ENCODE measurements at places on chromosomes 12 and 14.

- peak; percentile 64 for DNase-seq
These were observed 111.4 kb downstream of the TMTC3 start for GRCh38 chr12:88253371-88253978.

DNA sequence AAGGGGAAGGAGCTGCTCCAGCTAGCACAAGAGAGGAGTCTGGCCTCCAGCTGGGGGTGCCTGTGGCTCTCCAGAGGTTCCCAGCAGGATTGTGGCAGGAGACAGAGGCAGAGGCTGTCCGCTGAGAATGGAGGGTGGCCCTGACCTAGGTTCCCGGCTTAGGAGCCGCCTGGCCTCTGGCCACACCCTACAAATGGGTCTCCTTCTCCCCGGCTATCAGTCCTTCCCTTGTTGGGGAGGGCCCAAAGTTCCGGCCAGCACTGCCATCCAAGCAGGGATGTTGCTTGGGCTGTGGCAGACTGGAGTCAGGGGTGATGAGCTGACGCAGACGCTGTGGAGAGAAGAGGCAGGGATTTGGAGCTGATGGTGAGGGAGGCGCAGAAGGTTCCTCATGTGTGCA lies 23.1 kb downstream of the SLC6A12 start:
- no peak for DNase-seq

- DNase-seq, result peak; percentile 63
These were observed 384.8 kb downstream of the BMP4 start for GRCh38 chr14:53571641-53572328.

DNA sequence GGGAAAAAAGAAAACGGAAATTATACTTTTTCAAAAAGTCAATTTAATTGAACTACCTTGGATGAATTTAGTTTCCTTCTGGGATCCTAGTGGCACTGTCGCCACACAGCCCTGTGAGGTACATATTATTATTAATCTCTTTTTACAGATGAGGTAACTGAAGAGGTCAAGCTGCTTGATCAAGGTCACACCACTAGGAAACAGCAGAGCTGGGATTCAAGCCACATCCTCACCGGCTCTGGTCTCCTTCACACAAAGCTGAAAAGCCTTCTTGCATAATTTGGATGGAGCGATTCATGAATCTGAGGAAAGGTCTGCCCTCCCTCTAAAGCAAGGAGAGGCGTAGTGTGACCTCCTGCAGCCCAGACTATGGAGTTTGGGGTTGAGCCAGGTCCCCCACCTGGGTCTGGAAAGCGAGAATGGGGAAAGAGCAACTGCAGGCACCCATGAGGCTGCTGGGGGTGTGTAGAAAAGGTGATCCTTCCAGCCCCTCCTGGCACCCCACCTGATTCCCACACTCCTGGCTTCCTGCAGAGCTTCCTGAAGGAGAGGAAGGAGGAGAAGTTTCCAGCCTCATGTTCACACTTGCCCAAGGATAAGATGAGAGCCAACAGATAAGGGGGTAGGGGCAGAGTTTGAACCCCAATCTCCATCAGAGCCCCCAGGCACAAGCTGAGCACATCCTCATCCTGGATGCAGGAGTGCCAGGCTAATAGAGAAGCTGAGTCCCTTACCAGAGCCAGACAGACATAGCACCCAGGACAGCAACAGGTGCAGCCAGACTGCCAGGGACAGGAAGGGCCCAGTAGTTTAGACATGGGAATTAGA lies 3.9 kb upstream of the KRT79 start:
- no peak for DNase-seq

DNA sequence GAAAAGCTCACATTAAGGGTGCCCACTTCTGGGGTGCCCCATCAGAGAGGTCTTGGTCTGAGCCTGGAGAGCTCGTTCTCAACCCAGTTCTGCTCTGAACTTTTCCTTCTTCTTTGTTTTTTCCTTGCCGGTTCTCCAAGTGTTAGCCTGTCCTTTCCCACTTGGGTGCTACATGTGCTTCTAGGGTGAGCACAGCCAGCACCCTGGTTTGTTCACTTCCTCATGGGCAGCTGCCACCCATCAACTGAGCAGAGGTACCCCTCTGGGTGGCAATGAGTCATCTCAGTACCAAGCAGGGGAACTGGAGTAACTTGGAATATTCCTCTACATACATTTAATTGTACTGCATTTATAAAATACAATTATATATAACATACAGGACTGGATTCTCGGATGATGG lies 3.9 kb upstream of the SYNE3 start:
- DNase-seq, result no peak

DNA sequence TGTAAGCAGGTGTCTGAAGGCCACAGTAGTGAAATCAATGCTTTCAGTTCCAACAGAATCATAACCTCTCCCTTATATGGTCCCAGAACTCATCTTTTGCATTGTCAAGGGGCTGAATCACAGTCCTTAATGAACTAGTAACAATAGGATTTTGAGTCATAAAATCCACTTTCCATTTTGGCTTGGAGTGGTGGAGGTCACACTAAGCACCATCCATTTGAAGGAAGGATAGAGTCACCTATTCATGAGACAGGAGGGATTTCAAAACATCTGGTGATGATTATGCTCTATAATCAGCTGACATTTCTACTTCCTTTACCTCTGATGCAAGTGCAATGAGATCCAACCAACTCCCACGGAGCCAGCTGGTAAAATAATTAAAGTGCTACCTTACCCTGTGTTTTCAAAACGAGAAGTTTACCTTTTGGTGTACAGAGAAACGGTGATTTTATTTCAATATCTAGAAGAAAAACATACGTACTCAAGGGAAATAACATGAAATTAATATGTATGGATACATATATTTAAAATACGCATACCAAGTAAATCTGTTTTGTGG lies 59.1 kb downstream of the TMEM132D start:
- no peak for DNase-seq

- peak; percentile 28 for DNase-seq
These were observed 55.2 kb downstream of the SLC38A4 start for GRCh38 chr12:46770501-46771183.

DNA sequence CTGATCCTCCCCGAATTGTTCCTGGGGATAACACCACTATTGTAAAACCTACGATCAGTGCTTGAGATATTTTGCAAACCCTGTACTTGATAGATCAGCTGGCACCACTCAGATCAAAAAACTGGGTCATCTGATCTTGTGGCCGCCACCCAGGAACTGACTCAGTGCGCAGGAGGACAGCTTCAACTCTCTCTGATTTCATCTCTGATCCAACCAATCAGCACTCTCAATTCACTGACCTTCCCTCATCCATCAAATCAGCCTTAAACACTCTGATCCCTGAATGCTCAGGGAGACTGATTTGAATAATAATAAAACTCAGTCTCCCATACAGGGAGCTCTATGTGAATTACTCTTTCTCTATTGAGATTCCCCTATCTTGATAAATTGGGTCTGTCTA lies 4.2 kb upstream of the XPOT start:
- DNase-seq, result no peak

DNA sequence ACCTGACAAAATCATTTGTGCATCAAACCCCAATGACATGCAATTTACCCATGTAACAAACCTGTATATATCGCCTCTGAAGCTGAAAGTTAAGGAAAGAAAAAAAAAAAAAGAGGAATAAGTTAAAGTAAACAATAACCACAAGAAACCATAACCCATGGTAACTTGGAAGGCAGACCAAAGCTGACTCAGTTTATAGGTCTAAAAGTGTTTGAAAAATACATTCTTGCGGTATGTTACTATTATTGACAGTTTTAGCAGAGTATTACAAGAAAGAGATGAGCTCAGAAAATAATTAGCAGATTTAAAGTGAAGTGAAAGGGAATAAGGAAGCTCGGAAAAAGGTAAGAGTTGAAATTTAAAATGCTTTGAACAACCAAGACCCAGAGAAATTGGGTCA lies 34.4 kb upstream of the MGAT4C start:
- DNase-seq, result no peak

GRCh38 chr12:130320536-130320935 lies 17.2 kb upstream of the PIWIL1 start:
- DNase-seq, result no peak

- DNase-seq, result no peak
These were observed 29.7 kb downstream of the NOS1 start for GRCh38 chr12:117331691-117332090.

DNA sequence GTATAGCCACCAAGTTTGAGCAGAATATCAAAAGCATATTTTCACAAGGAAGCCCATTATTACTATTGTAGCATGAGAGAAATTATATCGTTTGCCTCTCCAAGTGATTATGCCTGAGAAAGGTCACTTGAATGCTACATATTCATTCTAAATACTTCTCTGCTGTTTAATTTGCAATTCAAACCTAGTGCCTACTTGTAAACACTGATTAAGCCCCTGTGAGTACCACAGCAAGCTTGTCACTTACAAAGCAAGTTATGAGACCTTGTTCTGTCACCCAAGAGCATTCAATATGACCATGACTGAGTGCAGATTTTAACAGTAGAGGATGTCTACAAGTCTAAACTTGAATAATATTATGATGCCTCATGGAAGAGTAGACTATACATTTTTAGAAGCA lies 124.7 kb upstream of the SSTR1 start:
- no peak for DNase-seq

DNA sequence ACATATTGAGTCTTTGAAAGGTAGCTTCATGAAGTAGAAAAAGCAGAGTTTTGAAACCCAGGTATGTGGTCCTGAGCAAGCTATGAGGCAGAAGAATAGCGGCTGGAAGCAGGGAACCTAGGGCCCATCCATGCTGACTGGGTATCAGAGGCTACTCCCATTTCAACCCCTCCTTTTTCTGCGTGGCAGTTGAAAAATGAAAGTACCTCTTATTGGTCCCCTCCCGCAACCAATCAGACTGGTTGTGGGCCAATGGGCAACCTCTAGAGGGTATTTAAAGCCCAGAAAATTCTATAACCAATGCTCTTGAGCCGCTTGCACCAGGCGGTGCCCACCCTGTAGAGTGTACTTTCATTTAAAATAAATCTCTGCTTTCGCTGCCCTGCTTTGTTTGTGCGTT lies 1.6 kb upstream of the SNRPF start:
- DNase-seq, result no peak

DNA sequence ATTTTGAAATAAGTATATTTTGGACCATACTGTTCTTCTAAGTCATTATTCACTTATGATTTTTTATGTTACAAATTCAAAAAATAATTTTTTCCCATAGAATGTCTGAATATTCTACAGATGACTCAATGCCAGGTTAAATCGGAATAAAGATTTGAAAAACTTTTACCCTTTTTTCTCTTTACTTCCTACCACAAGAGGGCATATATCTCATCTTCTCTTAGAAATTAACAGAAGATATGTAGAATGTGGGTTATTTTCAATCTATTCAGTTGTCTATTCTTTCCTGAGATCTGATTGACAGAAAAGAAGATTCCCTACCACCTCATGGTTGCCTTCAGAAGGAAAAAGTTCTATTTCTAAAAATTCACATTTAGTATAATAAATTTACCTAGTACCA lies 53.0 kb upstream of the KITLG start:
- no peak for DNase-seq

DNA sequence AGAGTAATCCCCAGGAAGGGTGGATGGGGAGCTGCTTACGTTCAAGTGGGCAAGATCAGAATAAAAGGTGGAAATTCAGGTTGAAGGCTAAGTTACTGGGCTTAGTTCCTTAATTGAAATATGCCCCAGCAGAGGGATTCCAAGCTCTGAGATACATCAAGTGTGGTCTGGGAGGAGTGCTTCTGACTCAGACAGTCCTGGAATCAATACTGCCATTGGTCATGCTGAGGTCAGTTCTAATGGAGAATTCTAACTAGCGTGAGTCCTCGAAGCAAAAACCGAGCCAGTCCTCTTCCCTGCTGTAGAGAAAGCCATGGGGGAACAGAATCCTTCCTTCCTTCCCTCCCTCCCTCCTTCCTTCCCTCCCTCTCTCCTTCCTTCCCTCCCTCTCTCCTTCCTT lies 39.9 kb downstream of the NOS1 start:
- no peak for DNase-seq

DNA sequence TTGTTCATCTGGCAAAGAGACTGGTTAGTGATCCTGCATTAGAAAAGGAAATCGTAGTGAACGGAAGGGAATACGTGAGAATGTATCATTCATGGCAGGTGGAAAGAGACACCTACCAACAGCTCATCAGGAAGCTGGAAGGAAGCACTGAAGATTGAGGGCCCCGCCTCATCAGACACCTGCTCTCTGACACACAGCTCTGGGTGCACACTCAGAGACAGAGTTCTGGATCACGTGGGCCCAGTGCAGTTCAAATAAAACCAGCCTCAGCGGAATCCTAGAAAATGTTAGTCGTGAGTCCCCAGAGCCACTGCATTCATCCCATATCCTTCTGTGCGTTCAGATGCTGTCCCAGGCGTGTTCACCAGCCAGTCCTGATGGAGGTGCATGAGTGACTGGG lies 129.7 kb downstream of the GLT1D1 start:
- DNase-seq, result no peak

- no peak for DNase-seq
These were observed 32.2 kb downstream of the SH2B3 start for GRCh38 chr12:111437816-111438454.

Measured in right lung (tissue), 10 donors.